ENCODE measurements at places on chromosomes 1 and 21.

GRCh38 chr1:209673631-209674417, 1.4 kb upstream of the G0S2 start:
- no peak for DNase-seq

DNA sequence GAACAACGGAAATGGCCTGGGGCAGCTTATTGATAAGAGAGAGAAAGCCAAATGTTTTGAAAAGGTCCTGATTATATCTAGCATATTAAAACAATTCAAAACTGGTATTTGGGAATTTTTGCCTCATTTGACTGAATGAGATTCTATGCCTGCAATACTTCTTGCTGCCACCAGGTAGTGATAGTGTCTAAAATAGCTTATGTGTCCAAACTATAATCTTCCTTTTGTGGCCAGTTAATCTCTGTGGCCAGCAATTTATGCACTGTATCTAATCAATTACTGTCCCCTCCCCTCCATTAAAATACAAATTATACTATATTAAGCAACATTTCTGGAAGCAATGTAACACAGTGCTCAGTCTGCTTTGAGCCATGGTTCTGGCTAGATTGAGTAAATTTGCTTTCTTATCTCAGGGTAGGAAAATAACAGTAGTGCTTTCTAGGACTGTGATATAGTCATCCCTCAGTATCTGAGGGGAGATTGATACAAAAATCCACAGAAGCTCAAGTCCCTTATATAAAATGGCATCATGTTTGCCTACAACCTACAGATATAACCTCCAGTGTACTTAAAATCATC, 91.8 kb downstream of the FOXD2 start:
- no peak for DNase-seq

DNA sequence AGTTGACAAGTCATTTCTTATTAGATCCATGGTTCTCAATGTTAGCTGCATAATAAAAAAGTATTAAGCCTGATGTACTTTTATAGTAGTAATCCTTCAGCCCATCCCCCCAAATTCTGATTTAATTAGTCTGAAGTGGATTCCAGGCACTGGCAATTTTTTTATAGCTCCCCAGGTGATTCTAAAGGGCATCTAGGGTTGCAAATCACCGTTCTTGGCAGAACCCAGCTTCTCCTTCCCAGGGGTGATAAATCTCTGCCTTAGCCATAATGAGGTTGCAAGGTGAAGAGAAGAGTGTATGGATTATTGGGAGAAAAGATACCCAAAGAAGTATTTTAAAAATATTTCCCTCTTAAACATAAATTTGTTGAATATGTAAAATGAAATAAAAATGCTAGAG, 43.0 kb upstream of the RXRG start:
- no peak for DNase-seq

- no peak for DNase-seq
Observed at GRCh38 chr21:16305686-16306085, 575.9 kb downstream of the USP25 start.

- DNase-seq = no peak
Observed at GRCh38 chr21:31870472-31871193, 2.2 kb upstream of the HUNK start.

DNA sequence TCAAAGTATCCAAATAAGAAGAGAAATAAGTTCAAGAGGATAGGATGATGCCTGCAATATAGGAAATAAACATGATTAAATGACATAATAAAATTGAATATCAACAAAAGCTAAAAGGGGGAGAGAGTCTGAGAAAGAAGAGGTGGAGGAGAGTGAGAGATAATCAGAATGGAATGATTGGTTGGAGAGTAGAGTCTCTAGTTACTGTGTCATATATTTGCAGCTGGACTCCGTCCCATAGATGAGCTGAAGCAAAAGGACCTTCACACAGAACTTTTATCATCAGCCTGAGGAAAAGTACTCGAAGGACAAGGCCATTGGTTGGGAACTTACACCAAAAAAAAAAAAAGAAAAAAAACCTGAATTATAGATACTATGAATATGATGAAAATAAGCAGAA, 22.8 kb upstream of the S100A2 start:
- DNase-seq = no peak

DNA sequence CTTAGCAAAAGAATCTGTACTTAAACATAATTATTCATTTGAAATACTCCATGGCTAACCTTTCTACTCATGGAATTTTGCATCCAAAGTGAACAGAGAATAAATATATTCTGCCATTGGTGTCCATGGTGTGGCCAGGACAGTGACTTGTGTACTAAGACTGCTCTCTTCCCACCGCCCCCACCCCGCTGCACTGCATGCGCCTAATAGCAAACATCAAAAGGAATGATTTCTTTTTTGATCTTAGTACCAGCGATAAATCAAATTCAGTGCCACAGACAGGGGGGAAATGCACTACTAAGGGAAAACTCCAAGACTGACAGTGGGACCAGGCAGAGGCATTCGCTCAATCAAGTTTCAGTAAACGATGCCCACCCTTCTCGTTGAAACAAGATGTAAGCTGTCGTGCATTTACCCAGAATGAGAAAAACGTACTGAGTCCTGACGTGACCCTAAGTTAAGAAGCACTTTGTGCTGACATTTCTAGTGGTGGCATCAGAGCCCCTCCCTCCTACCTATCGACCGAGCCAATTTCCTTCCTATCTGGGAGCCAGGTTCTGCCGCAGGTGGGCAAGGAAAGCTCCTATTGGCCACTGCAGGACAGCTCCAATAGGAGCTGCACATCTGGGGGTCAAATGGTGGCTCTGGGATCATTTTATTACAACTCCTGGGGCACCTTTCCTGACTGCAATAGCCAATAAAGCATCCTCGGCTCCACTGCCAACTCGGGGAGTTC, 12.5 kb downstream of the ESRRG start:
- no peak for DNase-seq

- no peak for DNase-seq
Observed at GRCh38 chr1:235074523-235075047, 54.1 kb downstream of the TOMM20 start.

- DNase-seq = no peak
Observed at GRCh38 chr1:33097762-33098161, 16.8 kb downstream of the AZIN2 start.

DNA sequence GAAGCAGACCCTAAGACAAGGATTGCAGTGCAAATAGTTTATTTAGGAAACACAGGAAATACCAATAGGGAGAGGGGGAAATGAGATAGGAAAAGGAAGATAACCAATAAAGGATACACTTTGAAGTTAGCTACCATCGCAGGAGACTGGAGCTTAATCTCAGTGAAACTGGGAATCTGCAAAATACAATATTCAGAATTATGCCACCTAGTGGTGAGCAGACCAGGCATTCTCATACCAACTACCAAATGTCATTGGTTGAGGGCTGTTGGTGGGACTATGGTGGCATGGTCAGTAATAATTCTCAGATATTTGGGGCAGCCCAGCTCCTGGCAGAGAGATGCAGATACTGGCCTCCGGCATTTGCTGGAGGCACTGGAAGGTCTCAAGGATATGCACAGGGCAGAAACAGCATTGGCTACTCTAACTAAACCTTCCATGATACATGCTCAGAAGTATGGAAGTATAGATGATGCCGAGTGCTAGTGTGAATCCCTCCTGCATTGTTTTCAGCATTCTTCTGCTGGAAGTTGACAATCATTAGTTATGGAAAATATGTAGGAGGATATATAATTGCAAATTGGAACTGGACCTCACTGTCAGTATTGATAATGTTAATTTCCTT, 11.8 kb upstream of the ZFP69B start:
- no peak for DNase-seq

DNA sequence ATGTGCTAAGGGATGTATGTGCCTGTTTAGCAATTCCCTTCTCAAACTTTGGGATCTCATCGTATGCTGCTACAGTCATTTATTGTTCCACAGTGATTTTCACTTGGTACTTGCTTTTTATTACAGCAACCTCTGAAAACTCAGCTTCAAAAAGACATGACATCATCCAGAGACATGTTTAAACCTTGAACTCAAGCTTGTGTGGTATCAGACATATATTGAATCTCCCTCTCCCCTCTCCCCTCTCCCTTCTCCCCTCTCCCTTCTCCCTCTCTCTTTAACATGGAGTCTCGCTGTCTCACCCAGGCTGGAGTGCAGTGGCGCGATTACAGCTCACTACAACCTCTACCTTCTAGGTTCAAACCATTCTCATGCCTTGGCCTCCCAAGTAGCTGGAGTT, 19.5 kb upstream of the TUT4 start:
- DNase-seq = no peak

- no peak for DNase-seq
Observed at GRCh38 chr1:56473582-56474270, 105.6 kb downstream of the PLPP3 start.

GRCh38 chr1:12159816-12160215, 7.0 kb upstream of the TNFRSF1B start:
- DNase-seq = no peak

GRCh38 chr1:168509210-168509609, 34.6 kb downstream of the XCL2 start:
- DNase-seq = no peak

DNA sequence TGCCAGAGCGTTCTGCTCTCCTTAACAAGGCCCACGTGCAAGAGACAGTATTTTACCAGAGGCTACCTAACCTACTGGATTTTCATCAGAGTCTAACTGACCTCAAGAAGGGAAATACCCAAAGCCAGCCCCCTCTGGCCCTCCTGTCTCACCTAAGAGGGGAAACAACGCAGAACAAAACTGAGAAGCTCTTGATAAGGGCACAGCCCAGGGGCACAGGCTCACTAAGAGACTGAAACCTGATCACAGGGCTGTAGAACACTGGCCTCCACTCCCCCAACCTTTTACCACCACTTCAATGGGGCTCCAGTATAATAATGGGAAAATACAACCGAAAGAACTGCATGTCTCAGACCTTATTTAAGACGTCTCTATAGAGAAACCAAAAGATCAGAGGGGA, 449.5 kb upstream of the CAMK1G start:
- DNase-seq = no peak

- DNase-seq = no peak
Observed at GRCh38 chr21:45983981-45984551, 2.5 kb downstream of the COL6A1 start.

DNA sequence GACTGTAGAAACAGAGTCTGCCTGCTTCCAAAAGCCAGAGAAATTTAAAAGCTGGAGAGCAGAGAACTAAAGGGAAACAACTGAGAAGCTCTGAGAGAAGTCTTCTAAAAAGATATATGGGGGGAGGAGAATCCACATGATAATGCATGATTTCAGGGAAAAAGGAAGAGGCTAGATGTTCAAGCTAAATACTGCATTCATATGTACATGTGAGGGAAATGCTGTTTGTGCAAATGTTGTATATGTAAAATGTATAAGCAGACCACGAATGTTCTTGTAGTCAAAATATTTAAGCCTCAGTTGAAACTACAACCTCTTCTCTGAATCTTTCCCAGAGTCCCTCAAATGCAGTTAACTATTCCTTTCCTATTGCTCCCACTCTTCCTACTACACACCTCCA, 79.2 kb downstream of the AKT3 start:
- no peak for DNase-seq

GRCh38 chr1:220787069-220787619, 431 bp downstream of the MTARC1 start:
- DNase-seq = peak; percentile 8

DNA sequence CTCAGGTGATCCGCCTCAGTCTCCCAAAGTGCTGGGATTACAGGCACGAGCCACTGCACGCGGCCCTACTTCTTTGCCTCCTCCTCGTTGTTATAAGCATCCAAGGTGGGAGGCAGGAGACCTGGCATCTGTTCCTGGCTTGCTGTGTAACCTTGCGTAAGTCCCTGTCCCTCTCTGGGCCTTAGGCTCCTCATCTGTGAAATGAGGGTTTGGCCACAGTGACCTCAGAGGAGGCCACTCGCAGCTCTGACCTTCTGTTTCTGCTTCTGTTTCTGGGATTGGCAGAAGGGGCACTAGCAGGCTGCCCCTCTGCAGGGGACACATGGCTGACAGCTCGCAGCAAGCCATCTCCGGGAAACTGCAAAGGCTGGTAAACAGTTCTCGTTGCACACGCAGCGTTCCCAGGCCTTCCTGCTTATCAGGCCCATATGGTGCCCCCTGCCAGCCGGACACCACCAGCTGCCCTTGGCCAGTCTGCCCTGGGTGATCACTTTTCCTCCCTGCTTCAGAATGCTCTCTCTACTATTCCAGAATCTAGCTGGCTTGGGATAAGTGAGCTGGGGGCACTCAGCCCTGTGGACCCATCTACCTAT, 2.6 kb upstream of the LDLRAP1 start:
- no peak for DNase-seq

- DNase-seq = peak; percentile 21
Observed at GRCh38 chr1:197391303-197392226, 123.5 kb downstream of the CRB1 start.

DNA sequence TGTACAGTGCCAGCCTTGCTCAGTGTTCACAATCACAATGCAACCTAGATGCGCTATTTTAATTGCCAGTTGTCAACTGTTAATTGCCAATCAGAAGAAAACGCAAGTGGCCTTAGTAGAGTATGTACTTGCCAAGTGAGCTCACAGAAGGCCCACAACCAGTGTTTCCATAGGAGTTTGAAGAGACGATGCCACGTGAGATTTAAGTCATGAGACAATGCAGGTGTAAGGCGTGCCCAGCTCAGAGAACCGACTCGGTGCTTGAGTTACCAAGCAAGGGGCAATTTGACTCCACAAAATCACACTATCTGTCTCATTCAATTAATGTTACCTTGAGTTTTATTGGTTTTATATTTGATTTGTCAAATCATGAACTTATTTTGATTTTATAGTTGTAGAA, 65.6 kb downstream of the TEX35 start:
- DNase-seq = no peak

DNA sequence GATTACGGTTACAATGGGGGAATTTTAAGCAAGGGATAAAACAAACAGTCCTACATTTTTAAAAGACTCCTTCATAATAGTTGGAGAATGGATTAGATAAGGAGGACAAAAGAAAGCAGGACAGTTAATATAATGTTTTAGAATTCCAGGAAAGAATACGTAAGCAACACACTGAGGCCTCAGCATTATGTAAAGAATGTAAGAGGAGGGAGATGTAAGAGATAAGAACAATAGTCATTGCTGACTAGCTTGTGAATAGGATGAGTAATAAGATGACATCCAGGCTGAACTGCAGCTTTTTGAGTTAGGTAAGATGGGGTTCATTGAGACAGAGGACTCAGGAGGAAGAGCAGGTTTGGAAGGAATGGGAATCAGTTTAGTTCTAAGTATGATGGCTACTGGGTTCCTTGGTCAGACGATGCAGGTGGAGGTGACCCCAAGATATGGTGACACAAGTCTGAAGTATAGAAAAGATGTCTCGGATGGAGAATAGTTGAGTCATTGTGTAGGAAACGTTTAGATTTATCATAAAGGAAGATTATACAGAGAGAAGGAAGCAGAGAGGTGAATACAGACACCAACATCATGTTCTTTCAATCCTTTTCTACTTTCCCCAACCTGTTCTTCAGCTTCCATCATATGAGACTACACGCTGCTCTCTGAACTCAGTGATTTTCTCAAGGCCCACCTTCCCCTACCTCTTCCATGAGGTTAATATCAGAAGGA, 372.8 kb downstream of the PTBP2 start:
- no peak for DNase-seq

DNA sequence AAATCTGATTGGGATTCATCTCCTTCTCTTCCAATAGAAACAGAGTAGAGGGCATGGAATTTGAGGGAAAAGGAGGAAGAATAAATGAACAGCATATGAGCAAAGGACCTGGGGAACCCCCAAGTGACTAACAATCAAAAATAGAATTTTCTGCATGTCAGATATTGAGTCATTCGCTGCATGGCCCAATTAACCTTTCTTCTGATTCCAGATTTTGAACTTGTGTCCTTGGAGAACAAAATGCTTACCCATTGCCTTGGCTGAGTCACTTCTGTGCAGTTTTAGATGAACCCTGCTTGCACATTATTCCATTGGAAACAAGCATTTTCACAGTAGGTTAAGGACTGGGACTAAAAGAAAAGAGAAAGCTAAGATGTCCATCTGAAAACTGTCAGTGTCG, 390.5 kb downstream of the ST6GALNAC3 start:
- DNase-seq = no peak
